ENCODE measurements at places on chromosomes 13 and 19. TPM values are rescaled to one million over a fixed set of nuclear protein-coding genes. Genes with fewer than 3 reads are reported as not detected.

IGLON5 gene
- total RNA-seq: 0.21 TPM

CTXN1 gene
- total RNA-seq: 0.63 TPM

SLITRK6 gene
- 75.8 TPM for total RNA-seq

ALOX5AP gene
- total RNA-seq: 10.4 TPM

ZNF155 gene
- 14.1 TPM for total RNA-seq

NCAN gene
- total RNA-seq: 0.42 TPM

CYP2S1 gene
- 0.53 TPM for total RNA-seq

SYCN gene
- not detected for total RNA-seq

Data from urinary bladder (tissue), 4 donors.